ENCODE measurements at places on chromosomes 2 and 18. TPM values are rescaled to one million over a fixed set of nuclear protein-coding genes. Genes with fewer than 3 reads are reported as not detected.

GRCh38 chr2:213022987-213023386, 128.4 kb downstream of the IKZF2 start:
- DNase-seq = no peak

GRCh38 chr2:78602862-78603261, 422.6 kb upstream of the REG3G start:
- DNase-seq = no peak

C18orf32 gene
- 41.0 TPM for total RNA-seq

DNA sequence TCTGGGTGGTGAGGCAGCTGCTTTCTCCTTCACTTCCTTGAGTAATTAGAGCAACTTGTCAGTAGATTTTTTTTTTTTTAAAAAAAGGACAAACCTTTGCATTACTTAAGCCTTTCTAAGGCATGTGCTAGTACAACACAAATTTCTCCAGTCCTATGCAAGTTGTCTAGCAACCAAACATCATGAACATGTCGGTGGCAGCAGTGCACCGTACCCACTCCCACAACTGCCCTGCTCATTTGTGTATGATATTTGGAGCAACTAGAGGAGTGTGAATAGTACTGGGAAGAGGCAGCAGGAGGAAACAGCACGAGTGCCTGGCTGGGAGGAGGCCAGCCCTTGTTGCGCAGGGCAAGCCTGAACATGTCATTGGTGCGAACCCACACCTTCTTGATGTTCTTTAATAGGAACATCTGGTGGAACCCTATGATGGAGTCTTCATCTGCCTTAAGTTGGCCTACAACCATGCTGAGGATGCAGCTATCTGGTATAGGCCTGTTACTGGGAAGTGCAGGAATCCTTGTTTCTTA, 238.3 kb downstream of the TDRD15 start:
- DNase-seq = no peak

CTDSP1 gene
- 72.6 TPM for total RNA-seq

DNA sequence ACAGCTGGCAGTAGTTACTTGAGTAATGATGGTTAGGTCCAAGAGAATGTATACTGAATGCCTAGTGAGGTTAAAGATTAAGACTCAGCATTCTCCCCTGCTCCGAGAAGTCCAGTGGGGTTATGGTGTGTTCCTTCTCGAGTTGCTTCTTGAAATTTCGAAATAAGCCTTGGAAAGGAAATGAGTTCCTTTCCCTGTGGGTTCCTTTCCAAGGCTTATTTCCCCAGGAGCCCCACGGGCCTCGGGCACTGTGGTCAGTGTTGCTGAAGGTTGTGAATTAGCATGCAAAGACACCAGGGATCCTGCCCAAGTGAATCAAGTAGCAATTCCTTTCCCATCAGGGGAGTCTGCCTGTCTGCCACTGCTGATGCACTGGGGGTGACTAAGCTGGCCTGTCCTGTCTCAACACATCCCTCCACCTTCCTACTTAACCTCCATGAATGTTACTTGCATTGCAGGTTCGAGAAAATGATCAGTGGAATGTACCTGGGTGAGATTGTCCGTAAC, 53.6 kb downstream of the HK2 start:
- no peak for DNase-seq

DNA sequence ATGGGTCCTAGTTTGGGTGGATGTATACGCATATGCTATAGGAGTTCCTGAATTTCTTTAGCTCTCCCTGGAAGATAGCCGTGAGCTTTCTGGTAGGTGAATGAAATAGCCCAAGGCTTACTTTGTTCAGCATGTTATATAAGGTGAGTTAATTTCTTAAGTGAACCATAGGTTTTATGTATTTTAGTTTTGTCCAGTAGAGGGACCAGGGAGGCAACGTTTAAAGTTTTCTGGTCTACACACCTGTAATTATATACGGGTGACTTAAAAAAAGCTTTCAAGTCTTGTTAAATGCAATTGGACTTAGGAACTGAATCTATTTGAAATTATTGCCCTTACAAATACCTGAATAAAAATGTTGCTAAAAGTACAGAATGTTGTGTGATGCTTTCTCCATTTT, 402.5 kb upstream of the DDX18 start:
- no peak for DNase-seq

TEX44 gene
- not detected for total RNA-seq

DNA sequence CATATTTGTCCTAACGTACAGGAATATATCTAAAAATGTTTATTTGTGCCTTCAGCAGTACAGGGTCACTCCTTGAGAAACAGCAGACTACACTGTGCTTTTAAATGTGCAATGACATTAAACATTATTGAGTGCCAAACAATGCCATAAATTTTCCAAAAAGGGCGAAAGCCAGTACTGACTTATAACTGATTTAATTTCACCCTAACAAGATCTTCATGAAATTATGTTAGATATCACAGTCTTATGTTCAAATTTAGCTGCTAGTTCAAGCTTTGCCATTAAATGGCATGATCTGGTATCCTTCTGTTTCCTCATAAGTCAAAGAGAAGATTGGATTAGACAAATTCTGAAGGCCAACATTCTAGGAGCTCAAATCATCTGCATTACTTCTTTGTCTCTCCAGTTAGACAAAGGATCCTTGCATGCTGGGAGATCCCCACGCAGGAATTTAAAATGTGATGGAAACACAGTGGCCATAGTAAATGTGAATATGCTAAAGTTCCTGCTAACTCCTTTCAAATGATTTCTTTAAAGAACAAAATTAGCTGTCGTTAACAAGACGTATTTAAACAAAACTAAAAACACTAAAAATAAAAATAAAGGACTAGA, 129.3 kb upstream of the STON1 start:
- no peak for DNase-seq

DNA sequence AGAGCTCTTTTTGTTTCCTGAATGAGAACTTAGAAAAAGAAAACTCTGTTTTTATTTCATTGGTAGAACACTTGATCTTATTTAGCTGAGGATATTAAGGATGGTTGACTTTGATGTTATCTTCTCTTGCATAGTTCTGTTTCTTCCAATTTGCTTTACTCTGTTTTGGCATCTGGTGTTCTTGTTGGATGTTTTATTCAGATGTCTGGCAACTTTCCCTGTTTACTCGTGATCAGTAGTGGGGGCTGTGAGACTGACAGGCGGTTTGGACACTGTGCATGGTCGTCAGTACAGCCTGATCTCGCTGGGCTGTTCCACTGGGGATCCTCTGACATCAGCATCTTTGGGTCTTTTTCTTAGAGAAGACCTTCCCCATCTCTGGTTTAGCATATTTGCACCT, 100.1 kb downstream of the TSN start:
- DNase-seq = no peak

DNA sequence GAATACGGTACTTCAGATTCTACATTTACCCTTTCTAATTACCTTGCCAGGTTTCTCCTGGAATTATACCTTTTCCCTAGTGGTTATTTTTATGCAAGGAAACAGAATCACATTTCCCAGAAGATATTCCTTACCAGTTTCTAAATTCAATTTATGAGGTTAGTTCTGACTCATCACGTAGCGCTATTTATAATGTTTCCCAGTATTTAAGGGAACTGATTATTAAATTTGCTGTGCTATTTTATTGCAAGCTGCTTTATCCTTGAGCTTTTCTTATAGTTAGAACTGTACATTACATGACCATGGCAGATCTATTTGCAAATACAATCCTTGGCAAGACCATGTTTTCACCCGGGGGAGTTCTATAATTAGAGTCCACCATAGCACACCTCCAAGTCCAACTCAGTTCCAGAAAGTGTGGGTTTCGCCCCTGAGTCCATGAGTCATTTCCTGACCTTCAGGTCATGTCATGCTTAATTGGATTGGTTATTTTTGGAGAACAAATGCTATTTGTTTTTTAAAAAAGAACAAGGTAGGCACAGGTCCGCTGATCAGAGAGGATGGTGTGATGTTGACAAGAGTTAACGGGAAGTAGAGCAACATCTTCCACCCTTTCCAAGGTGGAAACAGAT, 126.6 kb downstream of the ZNF532 start:
- no peak for DNase-seq

DNA sequence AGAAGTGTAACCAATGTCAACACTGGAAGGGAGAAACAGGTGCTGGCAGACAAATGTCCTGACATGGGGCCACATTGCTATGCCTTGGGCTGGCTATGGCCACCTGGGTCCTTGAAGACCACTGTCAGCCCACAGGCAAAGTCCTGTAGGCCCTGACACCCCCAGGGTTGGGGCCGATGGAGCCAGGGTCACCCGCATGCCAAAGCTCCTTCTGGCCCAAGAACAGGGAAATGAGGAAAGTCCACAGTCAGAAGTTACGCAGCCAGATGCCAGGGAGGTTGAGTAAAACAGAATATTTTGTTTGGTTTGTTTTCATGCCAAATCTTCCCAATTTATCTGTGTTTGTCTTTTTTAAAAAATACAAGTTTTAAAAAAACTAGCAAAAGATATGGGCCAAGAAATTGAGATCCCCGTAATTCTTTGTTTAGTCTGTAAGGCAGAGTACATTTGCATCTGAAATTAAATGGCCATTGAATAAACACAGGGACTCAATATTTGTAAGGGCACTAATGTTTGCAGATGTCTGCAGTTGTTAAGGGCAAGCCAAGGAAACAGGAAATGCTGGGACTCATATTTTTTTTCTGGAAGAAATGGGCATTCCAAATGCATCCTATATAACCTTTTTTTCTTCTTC, 186.4 kb downstream of the FAM210A start:
- DNase-seq = no peak

SF3B1 gene
- 188 TPM for total RNA-seq

GRCh38 chr2:238370823-238371372, 50.6 kb downstream of the TRAF3IP1 start:
- DNase-seq = no peak

DNA sequence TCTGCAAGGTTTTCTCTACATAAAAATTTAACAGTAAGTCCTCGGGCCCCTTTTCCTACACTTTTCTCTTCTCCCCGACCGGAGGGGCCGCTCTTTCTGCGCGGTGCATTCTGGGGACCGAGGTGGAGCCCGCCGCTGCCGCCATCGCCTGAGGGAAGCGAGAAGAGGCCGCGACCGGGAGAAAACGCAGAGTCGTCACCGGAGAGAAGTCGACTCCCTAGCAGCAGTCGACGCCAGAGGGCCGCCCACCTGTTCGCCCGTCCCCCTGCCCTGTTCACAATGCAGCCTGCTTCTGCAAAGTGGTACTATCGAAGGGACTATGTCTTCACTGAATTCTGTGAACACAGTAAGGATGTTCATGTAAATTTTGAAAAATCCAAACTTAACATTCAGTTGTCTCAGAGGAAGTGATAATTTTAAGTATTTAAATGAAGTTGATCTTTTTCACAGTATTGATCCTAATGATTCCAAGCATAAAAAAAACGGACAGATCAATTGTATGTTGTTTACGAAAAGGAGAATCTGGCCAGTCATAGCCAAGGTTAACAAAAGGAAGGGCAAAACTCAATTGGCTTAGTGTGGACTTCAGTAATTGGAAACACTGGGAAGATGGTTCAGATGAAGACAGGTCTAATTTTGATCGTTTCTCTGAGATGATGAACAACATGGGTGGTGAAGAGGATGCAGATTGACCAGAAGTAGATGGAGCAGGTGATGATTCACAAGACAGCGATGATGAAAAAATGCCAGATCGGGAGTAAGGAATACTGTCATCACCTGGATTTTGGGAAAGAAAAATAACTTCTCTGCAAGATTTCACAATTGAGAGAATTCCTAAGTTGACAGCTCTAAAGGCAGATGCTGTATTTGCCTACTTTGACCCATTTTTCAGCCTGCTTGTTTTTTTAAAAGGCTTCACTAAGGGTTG, 55.8 kb downstream of the ASXL2 start:
- DNase-seq = no peak

DNA sequence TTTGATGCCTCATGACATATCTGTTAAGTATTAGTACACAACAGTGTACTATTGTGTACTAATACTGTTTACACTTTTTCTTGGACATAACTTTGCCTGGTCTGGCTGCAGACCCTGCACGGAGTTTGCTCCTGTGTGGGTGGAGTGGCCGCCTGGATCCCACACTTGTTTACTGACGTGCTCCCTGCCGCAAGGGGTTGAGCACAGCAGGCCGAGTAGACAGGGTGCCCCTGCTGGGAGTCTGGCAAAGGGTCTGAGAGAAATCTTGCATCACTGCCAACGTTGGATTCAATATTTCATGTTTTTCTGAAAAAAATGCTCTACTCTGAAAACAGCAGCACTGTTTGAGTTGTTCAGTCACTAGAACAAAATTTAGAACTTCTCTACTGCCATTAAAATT, 59.0 kb downstream of the PDK1 start:
- no peak for DNase-seq

NAT8 gene
- not detected for total RNA-seq
